ENCODE measurements at places on chromosomes 7 and 10.

GRCh38 chr10:112872728-112873127 is 77.3 kb upstream of the TCF7L2 start:
- DNase-seq = no peak

- DNase-seq = no peak
Measured at GRCh38 chr7:101905203-101905865, 87.9 kb downstream of the CUX1 start.

GRCh38 chr7:78296644-78297371 is 498.2 kb downstream of the PHTF2 start:
- DNase-seq = no peak

DNA sequence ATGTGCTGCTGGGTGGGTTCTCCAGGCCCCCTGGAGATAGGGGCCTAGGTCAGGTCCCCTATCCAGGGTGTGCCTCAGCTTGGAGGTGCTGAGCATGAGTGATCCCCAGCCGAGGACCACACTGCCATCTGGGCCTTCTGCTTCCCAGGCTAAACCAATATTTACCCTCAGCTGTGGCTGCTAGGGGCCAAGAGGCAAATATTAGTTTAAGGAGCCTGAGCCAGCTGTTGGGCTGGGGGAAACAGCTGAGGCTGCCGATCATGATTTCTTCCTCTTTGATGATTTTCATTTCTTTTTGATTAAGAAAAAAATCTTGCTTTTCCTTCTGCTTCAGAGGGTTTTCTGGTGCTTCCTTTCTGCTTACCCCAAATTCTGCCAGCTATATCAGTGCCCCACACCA is 83.4 kb downstream of the NEURL1 start:
- DNase-seq = no peak

- DNase-seq = no peak
Measured at GRCh38 chr7:44114586-44115310, 8.6 kb downstream of the POLD2 start.

DNA sequence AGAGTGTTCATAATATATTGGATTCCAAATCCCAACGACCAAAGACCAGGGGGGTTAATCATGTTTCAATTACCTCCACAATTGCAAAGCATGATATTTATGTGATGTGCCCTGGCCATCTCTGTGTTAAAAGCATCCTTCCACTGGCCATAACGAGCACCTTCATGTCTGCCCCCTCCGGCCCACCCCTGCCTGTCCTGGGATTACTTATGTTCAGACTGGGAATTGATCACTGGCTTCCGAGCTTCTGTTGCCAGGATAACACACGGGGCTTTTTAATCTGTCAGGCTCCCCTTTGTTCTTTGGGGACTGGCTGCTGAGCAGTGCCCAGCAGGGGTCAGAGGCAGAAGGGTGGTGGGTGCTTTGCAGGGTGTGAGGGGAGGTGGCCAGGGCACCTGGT is 13.7 kb upstream of the CHST15 start:
- no peak for DNase-seq

DNA sequence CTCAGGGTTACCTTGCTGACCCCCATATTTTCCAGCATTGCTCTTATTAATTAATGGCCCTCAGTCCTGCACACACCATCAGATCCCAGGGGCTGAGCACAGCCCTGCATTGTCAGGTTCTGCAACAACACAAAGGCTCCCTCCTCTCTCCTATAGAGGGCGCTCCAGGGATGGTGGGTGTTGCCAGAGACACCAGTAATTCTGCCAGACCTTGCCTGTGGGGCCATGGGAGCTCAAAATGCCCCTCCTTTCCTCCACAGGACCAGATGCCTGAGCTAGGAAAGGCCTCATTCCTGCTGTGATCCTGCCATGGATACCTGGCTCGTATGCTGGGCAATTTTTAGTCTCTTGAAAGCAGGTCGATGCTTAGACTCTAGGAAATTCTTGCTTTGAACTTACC is 42.8 kb upstream of the PRSS58 start:
- DNase-seq = no peak

- no peak for DNase-seq
Measured at GRCh38 chr10:122638106-122638505, 61.5 kb downstream of the C10orf120 start.

- DNase-seq = no peak
Measured at GRCh38 chr7:81308643-81309322, 389.9 kb upstream of the SEMA3C start.

All from stimulated activated CD4-positive, alpha-beta T cell treated with anti-CD3 and anti-CD28 coated beads, Interleukin-12 subunit alpha, Interleukin-12 subunit beta, amount 100 ng/mL, for 4 hours (primary cell).